ENCODE measurements at places on chromosomes 16 and 17.

GRCh38 chr17:63024716-63025115, 58.7 kb downstream of the TANC2 start:
- DNase-seq: no peak

GRCh38 chr17:67375716-67376115, 1.4 kb upstream of the PITPNC1 start:
- no peak for DNase-seq

DNA sequence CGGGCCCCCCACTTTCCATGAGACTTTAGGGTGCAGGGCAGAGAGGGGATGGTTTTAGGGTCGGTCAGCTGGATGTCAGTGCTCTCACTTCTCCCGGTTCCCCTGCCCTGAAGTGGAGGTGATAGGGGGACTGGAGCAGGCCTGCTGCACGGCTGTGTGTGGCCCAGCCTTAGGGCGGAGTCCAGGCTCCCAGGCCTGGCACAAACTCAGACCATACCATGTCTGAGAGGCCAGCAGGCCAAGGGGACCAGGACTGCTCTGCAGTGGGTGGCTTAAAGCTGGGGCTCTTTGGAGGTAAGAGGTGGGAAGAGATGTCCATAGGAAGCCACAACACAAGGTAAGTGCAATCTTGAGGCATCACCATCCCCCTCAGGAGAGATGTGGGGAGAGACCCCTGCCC, 8.3 kb downstream of the TFAP4 start:
- no peak for DNase-seq

DNA sequence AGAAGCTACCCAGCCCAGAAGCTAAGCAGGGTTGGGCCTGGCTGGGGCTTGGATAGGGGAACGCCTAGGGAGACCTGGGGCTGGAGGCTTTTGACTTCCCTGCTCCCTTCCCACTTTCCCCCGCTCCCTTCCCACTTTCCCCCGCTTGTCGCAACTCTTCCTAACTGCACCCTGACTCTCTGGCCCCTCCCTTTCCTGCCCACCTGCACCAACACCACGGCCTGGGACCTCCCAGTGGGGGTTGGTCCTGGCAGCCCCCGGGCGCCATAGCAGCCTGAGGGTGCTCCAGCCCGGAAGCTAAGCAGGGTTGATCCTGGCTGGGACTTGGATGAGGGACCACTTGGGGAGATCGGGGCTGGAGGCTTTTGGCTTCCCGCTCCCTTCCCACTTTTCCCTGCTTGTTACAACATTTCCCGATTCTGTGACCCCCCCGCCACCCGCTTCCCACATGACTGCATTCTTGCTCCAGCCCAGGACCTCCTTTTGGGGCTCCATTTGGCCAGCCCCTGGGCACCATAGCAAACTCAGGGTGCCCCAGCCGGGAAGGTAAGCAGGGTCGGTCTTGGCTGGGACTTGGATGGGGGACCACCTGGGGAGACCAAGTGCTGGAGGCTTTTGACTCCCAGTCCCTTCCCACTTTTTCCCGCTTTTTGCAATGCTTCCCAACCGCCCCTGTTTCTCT, 2287.0 kb downstream of the TP53TG3F start:
- DNase-seq: no peak

GRCh38 chr16:50279504-50279865, 13.1 kb downstream of the ADCY7 start:
- DNase-seq: no peak

DNA sequence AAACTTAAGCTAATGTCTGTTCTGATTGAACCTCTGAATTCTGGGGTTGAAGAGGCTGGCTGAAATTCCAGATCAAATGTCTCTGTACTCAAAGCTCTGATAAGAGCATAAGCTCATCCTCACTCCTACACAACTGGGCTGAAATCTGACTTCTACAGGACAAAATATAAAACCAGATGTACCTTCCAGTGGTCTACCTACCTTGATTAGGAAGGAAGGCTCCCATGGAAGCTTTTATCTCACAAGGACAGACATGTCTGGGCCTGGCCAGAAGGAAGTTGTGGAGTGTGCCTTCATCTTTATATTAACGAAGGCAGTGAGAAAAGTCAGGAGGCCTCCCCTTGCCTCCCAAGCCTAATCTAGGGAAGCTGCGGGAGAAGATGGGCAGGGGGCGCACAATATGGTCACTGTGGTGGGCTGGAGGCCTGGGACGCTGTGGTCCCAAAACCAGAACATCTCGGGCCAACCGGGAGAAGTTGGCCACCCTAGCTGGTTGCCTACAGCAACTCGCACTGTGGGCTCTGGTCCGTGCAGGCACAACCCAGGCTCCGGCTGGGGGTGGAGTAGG, 55.6 kb upstream of the LRRC37A3 start:
- no peak for DNase-seq

GRCh38 chr17:67441052-67441895, 64.2 kb downstream of the PITPNC1 start:
- DNase-seq: no peak

- no peak for DNase-seq
Observed at GRCh38 chr16:65959983-65960382, 406.5 kb upstream of the CDH5 start.

GRCh38 chr16:70252355-70252988, 732 bp upstream of the EXOSC6 start:
- DNase-seq: no peak

- DNase-seq: no peak
Observed at GRCh38 chr17:80861418-80861815, 130.2 kb upstream of the CHMP6 start.

DNA sequence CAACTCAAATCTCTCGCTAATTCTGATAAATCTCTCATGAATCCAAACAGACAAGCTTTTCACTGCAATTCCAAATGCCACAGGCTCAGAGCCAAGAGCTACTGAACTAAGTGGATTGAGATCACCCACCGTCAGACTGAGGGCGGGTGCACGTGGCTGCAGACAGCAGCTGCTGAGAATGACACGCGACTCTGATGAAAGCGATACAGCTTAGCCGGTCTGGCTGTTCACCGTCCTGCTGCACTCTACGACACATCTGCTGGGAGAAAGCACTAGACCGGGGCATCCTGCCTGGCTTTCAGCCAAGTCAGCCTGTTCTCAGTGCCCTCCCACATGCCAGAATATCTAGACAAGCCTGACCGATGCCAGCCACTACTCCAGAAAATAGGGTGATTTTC, 42.6 kb downstream of the KLHDC4 start:
- peak; percentile 91 for DNase-seq

DNA sequence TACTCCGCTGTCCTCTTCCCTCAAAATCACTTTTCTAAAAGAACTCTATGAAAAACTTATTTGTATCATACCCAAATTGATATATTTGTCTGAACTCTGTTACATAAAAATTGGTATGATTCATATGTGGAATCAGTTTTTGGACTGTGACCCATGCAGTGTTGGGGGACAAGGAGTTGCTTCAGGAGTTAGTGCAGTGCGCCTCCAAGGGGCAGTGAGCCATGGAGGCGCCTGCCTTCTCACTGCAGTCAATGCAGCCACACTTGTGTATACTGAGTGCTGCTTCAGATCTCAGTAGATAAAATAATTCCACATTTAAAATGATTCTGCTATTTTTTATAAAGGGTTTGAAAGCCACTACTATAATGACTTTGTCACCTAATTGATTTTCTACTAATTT, 32.5 kb downstream of the DGKE start:
- DNase-seq: no peak

GRCh38 chr16:27969574-27969973, 93.9 kb downstream of the GSG1L start:
- DNase-seq: no peak

- peak; percentile 42 for DNase-seq
Observed at GRCh38 chr16:27642756-27643155, 92.8 kb downstream of the KATNIP start.

GRCh38 chr16:11674001-11674817, 6.0 kb downstream of the SNN start:
- DNase-seq: no peak

DNA sequence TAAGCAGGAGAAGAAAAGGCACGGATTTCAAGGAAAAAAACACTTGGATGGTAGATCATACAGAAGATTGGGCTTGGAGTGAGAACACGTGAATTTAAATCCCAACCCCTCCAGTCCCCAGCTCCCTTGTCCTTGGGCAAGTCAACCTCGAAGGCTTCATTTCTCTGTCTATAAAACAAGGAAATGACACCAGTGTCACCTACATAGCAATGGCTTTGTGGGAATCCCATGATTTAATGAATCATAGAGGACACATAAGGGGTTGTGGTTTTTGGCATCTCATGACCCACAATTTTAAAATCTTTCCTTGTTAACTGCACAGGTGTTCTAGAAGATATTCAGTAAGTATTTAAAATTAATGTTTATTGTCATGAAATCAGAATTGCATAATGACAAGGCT, 8.2 kb upstream of the CCL2 start:
- DNase-seq: no peak

DNA sequence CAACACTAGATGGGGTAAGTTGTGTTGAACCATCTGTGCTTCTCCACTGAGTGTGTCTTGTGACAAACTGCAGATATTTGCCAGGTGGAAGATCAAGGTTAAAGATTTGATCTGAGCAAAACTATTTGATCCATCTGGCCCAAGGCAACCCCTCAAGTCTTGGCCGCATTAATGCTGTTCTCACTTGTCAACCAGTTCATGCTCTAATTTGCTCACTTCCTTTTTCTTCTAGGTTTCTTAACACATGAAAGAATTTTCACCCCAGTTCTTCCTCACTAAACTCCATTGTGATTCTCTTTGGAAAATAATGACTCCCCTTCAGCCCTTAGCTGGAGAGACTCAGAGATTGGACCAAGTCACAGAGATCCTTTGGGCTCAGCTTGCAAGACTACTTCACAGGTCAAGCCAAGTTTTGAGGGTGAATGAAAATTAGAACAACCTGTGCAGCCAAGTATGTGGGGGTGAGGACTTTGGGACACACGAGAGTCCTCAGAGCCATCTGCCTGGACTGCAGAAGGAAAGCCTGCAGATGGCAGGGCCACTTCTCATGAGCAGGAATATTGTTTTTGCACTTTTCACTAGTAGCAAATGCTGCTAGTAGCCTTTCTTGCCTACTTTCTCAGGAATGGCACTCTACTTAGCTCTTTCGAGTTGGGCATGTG, 166.5 kb downstream of the AXIN2 start:
- DNase-seq: no peak

GRCh38 chr17:37090941-37091340, 142.2 kb downstream of the AATF start:
- DNase-seq: no peak

- DNase-seq: no peak
Observed at GRCh38 chr17:37131669-37132611, 183.2 kb downstream of the AATF start.

DNA sequence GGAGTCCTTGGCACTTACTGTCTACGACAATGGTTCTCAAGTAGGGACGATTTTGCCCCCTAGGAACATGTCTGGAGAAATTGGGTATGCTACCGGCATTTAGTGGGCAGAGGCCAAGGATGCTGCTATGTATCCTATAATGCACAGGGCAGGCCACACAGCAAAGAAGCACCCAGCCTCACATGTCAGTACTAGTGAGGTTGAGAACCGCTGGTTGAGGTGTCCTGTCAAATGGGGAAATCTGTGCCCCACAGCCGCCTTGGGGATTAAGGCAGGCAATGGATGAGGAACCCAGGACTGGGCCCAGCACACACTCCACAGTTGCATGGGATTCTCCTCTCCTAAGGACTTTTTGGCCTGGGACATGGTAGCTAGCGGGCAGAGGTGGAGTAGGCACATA, 86.7 kb upstream of the TOB1 start:
- DNase-seq: no peak

- DNase-seq: no peak
Observed at GRCh38 chr16:67504031-67505021, 21.0 kb upstream of the AGRP start.

DNA sequence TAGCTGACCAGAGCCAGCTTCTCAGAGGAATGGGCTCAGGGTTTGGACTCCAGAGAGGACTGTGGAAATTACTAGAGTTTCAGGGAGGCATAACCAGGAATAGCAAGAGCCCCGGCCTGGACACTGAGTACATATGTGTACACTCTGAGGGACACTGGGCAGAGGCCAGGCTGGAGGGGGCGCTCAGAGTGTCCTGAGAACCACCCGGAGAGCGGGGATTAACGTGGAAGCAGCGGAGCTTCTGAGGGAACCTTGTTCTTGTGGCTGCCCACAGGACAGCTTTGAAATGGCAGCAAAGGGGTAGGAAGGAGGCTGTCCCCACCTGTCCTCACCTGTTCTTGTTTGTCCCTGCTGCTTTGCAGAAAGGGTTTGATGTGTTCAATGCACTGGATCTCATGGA, 27.8 kb downstream of the PLCD3 start:
- no peak for DNase-seq

DNA sequence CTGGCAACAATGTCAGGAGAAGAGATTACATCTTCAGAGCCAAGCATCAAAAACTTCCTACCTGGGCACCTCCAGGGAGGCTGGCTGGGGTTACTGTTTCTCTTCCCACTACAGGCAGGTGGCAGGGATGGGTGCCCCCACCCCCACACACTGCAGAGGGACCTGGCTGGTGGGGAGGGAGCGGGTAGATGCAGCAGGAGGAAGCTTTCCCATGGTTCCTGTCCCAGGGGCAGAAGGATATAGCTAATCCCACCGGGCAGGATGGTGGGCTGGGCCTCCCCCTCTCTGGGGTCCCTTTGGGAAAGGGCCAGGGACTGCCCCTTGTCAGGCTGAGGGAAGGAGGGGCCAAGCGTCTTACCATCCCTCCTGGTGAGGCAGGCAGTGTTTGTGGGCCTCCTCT, 16.7 kb upstream of the MTMR4 start:
- DNase-seq: no peak

GRCh38 chr17:69239611-69240600, 11.3 kb upstream of the ABCA10 start:
- DNase-seq: no peak

GRCh38 chr16:78976212-78976611, 624.3 kb downstream of the MAF start:
- DNase-seq: no peak

- DNase-seq: peak; percentile 66
Observed at GRCh38 chr17:68878226-68878885, 76.8 kb downstream of the ABCA8 start.

- no peak for DNase-seq
Observed at GRCh38 chr17:77842528-77843147, 115.9 kb upstream of the TNRC6C start.

DNA sequence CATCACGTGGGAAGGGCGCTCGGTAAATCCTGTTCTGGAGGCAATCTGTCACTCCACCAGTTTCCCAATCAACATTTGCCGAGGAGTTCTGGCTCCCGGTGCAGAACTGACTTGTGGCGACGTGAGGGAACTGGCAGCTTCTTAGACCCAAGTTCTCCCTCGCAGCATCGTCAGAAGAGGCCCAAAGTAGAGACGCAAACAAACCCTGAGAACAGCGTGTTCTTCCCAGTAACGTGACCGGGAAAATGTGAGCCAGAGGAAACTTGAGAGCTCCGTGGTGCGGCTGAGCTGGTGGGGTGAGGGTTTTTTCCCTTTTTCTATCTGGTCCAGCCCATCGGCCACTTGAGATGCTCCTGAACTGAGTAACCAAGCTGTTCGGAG, 158.9 kb upstream of the CACNG5 start:
- DNase-seq: no peak
